Activated CD4-positive, alpha-beta T cell treated with anti-CD3 and anti-CD28 coated beads for 36 hours (primary cell): ENCODE measurements at places on chromosomes 2 and 18. TPM values are rescaled to one million over a fixed set of nuclear protein-coding genes. Genes with fewer than 3 reads are reported as not detected.

Gene PRLH
- total RNA-seq, result not detected

Gene DNAH6
- 1.1 TPM for total RNA-seq

Gene PLEK
- 0.60 TPM for total RNA-seq

Gene EPC2
- 25.7 TPM for total RNA-seq

Gene POTEJ
- not detected for total RNA-seq

Gene SP140
- total RNA-seq, result 71.3 TPM

Gene LCT
- total RNA-seq, result 0.16 TPM

Gene AMER3
- total RNA-seq, result not detected

Gene MMADHC
- total RNA-seq, result 136 TPM

Gene ADAM23
- 1.1 TPM for total RNA-seq

Gene CNOT9
- 105 TPM for total RNA-seq

Gene SH3BP4
- 0.21 TPM for total RNA-seq

Gene FAM161A
- 7.3 TPM for total RNA-seq

Gene UGT1A10
- not detected for total RNA-seq

Gene LIPG
- total RNA-seq, result 0.71 TPM

Gene SPDYA
- 0.93 TPM for total RNA-seq

Gene DNAJC27
- 6.6 TPM for total RNA-seq

Gene NAT8
- total RNA-seq, result not detected

Gene UCN
- total RNA-seq, result 1.5 TPM

Gene ANO7
- 2.1 TPM for total RNA-seq

Gene ERCC3
- 49.8 TPM for total RNA-seq

Gene SRD5A2
- not detected for total RNA-seq

Gene SIX3
- total RNA-seq, result not detected

Gene HOXD10
- total RNA-seq, result not detected

Gene ERFE
- total RNA-seq, result 0.39 TPM

Gene OTX1
- total RNA-seq, result not detected

Gene COLEC12
- total RNA-seq, result not detected

Gene TXNDC2
- total RNA-seq, result not detected

Gene FTCDNL1
- 3.8 TPM for total RNA-seq

Gene ATG4B
- 80.1 TPM for total RNA-seq

Gene LDLRAD4
- 29.3 TPM for total RNA-seq

Gene ANKRD30B
- not detected for total RNA-seq

Gene CIDEA
- not detected for total RNA-seq

Gene CYP27C1
- not detected for total RNA-seq

Gene CNRIP1
- not detected for total RNA-seq

Gene CPO
- total RNA-seq, result not detected

Gene KCNJ3
- total RNA-seq, result not detected

Gene SPR
- total RNA-seq, result 7.3 TPM

Gene PAIP2B
- total RNA-seq, result 3.0 TPM

Gene RNF152
- total RNA-seq, result 0.05 TPM

Gene REG3A
- not detected for total RNA-seq

Gene MPPE1
- 22.4 TPM for total RNA-seq

Gene SERPINB4
- not detected for total RNA-seq

Gene LBX2
- total RNA-seq, result not detected

Gene SKA1
- 38.6 TPM for total RNA-seq

Gene HEATR5B
- total RNA-seq, result 15.2 TPM

Gene UNC50
- 31.4 TPM for total RNA-seq

Gene NT5DC4
- total RNA-seq, result not detected
